ENCODE measurements at places on chromosomes 11 and 22.

- peak; percentile 3 for DNase-seq
Measured at GRCh38 chr11:69637941-69638871, 2.8 kb upstream of the CCND1 start.

DNA sequence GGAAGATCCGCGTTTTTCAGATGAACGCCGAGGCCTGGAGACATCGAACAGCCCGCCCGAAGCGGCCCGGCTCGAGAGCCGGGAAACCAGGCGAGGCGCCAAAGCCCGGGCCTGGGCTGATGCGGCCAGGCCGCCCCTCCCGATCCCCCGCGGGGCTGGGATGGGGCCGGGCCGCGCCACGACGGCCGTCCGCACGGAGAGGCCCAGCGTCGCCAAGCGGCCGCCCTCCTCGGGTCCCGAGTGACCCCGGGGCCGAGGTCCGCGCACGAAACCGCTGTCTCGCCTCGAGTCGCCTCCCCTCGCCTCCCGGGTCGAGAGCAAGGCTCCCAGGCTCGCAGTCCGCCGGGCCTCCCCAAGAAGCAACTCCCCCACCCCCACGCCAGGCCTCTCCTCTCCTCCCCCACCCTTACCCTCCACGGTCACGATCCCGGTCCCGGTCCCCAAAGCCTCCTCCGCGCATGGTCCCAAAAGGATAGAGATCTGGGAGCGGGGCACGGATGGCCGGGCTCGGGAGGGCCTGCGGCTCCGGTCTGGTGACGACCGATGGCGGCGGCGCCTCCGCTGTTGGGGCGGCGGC, 482 bp downstream of the DDX17 start:
- DNase-seq: peak; percentile 16

- DNase-seq: no peak
Measured at GRCh38 chr22:27110665-27111451, 453.5 kb downstream of the MIAT start.

DNA sequence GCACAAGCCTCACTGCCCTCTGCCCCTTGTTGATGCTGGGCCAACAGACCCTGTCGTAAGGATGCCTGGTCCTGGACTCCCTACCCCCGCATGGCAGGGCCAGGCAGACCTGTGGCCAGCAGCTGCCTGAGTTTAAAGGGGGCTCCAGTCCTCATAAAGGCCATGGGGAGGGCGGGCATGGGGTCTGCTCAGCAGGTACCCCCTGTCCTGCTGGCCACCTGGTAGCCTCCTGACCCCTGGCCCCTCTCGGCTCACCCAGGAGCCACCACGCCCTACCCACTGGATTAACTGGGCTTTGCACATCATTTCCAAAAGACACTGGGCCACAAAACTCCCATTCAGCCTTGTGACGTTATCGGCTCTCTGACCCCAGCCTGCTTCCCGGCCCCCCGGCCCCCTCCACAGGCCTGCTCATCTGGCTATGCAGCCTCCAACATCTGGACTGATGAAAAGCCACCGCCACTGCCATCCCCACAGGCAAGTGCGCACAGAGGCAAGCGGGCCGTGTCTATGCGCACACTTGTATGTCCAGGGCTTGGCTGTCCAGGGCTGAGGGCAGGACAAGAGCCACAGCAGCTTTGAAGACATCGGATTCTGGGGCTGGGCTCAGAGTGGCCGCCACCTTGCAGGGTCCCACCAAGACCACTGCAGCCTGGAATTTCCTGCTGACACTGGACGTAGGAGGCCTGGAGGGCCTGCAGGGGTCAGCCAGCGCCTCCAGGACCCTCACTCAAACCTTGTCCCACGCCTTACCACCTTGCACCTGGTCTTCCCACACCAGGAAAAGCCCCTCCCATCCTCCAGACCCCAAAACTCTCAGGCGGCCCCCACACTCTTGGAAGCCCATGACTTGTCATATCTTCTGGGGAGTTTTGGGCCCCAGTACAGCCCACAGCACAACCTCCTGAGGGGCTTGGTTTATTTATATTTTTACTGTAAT, 48.7 kb downstream of the IGF2 start:
- no peak for DNase-seq

DNA sequence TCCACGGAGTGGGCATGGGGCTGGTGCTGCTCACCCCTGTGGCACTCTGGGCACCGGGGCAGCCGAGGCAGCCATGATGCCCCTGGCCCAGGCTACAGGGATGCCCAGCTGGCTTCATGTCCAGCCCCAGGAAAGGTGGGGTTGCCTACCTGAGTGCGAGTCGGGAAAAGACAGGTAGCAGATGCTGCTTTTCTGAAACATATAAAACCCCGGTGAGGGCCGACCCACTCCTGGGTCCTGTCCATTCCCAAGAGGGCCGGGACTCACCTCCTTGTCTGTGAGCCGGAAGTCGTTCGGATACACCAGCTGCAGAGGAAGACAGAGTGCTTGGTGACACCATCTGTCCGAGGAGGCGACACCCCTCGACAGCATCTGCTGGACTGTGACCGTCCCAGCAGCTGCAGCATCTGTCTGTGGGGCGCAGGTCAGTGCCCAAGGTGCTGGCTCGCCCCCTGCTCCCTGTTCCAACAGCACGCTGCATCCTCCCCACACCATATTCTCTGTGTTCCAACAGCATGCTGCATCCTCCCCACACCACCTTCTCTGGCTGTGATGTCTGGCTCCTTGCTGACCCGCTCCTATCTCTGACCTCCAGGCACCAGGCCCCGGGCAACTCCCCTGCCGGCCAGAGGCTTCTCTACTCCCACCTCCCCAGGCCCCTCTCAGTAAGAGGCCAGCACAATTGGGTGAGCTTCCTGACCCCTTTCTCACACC, 8.0 kb downstream of the DENND6B start:
- DNase-seq: no peak

GRCh38 chr11:93209466-93209865, 11.7 kb upstream of the SLC36A4 start:
- DNase-seq: no peak

DNA sequence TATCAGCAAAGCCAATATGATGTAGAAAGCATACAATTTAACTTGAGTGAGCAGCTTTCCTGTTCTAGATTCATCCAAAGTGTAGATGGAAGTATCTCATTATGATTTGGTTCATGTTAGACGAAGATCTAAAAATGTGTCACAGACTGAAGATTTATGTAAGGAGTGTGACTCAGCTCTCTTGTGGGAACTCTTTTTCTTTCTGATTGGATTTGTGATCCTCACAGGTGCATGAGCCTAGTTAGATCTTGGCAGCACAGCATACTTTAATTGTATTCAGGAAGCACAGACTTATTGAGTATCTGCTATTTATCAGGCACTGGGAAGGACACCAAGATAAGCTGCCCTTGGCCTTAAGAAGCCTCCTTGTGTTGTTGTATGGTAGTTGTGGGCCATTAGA, 147.1 kb downstream of the C11orf91 start:
- no peak for DNase-seq

- no peak for DNase-seq
Measured at GRCh38 chr11:119721129-119722120, 7.6 kb downstream of the NECTIN1 start.

GRCh38 chr11:73311394-73311869, 3.4 kb downstream of the ARHGEF17 start:
- no peak for DNase-seq

DNA sequence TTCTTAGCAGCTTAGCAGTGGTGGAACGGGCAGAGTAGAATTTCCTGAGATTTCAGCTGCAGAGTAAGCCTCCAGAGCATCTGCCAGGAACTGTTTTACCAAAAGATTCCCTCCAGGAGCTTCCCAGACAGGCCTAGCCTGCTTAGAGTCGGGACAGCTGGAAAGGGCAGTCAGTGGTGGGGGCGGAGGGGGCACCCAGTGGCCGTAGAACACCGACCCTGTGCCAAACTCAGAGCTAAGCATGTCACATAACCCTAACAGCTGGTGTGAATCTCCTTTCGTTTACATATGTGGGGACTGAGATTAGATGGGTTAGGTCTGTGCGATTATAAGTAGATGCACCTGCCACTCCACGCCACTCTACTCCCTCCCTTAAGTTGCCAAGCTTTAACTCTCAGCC, 80.0 kb upstream of the CRTAM start:
- DNase-seq: no peak

GRCh38 chr11:128904656-128905344, 13.6 kb downstream of the KCNJ5 start:
- DNase-seq: peak; percentile 46

GRCh38 chr22:22738959-22739585, 94.7 kb downstream of the GGTLC2 start:
- no peak for DNase-seq

GRCh38 chr11:107928767-107929507, 689 bp downstream of the RAB39A start:
- peak; percentile 62 for DNase-seq

- DNase-seq: no peak
Measured at GRCh38 chr22:44025171-44026065, 1.3 kb downstream of the PARVB start.

GRCh38 chr11:9639099-9639498, 24.8 kb upstream of the SWAP70 start:
- DNase-seq: no peak

DNA sequence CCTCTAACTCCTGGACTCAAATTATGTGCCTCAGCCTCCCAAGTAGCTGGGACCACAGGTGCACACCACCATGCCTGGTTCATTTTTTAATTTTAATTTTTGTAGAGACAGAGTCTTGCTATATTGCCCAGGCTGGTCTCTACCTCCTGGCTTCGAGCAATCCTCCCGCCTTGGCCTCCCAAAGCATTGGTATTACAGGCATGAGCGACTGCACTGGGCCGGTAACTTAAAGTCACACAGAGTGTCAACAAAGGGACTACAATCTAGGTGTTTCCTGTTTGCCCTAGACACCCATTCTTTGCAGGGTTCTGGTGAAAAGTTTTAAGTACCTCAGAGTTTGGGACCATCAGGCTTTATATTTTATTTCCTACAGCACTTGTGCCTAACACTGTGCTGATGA, 8.4 kb downstream of the UVRAG start:
- DNase-seq: no peak

- DNase-seq: no peak
Measured at GRCh38 chr11:132960273-132961078, 571.8 kb downstream of the OPCML start.

DNA sequence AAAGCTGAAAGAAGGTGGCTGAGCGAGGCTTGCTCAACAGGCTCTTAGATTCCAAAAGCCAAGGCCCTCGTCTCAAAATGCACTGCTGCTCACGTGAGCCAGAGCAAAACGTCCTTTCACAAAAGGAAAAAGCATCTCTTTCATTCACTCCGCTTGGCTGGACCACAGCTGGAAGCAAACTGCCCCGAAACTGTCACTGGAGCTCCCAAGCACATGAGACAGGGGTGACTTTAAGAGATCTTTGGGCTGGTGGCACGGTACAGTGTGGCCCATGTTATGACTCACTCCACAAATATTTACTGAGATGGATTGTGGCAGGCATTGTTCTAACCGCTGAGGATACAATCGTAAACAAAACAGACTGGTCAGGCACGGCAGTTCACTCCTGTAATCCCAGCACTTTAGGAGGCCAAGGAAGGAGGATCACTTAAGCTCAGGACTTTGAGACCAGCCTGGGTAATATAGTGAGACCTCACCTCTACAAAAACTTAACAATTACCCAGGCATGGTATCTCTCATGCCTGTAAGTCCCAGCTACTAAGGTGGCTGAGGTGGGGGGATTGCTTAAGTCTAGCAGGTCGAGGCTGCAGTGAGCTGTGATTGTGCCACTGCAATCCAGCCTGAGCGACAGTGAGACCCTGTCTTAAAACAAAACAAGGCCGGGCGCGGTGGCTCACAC, 3.6 kb downstream of the PLA2G6 start:
- peak; percentile 55 for DNase-seq

DNA sequence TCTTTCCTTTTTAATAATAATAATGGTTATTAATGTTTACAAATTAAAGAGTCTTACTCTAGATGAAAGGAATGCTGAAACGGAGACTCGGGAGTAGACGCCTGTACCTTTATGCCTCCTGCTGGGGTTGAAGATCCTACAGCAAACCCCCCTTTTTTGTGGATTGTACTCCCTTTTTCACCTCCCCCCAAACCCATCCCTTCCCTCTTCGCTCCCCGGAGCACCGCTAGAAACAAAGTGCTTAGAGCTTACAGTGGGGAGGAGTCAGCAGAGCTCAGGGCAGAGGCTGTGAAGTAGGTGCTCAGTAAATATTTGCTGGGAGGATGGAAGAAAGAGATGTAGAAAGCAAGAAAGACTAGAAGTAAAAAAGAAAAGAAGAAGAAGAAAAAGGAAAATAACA, 169.7 kb downstream of the NXPE2 start:
- no peak for DNase-seq

GRCh38 chr11:44979543-44980399, 29.1 kb upstream of the TP53I11 start:
- DNase-seq: peak; percentile 7

GRCh38 chr11:111602865-111603610, 789 bp downstream of the SIK2 start:
- DNase-seq: peak; percentile 52

DNA sequence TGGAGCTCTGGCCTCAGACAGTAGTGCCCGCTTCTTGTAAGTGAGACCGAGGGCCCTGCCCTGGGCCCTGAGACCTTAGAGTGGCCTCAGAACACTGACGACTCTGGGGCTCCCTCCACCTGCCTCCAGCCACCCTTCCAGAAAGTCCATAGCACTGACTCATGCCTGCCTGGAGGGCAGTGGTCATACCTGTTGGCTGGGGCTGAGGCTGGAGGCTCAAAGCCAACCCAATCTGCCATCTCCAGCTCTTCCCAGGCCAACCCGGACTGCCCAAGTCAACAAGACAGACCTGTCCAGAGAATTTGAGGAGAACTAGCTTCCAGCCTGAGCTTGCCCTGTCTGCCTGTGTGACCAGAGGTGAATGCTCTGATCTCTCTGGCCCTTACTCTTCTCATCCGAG, 66.9 kb upstream of the TTLL12 start:
- DNase-seq: no peak

DNA sequence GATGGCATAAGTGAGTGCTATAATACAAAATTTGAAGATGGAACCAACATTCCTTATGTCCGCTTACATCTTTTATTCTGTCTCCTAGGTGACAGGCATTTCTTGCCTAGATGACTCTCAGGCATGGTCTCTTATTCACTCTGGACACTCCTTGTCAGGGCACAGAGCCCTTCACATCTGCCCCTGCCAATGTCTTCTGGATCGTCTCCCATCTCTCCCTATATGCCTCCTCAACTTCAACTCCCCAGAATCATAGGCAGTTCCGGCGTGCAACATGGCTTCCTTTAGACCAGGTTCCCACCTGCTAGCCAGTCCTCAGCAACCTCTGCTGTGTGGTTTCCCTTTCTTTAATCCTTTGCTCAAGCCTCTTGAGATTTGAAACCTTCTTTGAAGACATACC, 300.9 kb downstream of the TENM4 start:
- DNase-seq: no peak

DNA sequence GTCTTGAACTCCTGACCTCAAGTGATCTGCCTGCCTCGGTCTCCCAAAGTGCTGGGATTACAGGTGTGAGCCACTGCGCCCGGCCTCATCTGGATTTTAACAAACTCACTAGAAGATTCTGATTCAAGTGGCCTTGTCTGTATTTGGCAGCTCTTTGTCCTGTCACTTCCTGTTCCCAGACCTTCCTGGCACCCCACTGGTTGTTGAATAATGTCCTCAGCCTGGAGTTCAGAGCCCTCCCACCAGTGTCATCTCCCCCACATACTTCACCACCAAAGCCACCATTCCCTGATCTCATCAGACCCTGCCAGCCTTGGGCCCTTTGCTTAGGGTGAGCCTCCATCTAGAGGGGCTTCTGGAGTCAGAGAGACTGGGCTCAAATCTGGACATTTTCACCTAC, 3.3 kb downstream of the PELI3 start:
- DNase-seq: no peak

- no peak for DNase-seq
Measured at GRCh38 chr11:74751303-74751702, 2.7 kb downstream of the RNF169 start.
